Mucosa of gallbladder (tissue), 1 donor: ENCODE measurements at places on chromosomes 7 and 10. TPM values are rescaled to one million over a fixed set of nuclear protein-coding genes. Genes with fewer than 3 reads are reported as not detected.

The VIPR2 gene
- total RNA-seq: 7.3 TPM

The SUMF2 gene
- total RNA-seq: 245 TPM

The EBLN1 gene
- not detected for total RNA-seq

The OR6B1 gene
- not detected for total RNA-seq

The SOSTDC1 gene
- total RNA-seq: 0.12 TPM

The HTR7 gene
- total RNA-seq: 1.2 TPM

The MKRN1 gene
- total RNA-seq: 118 TPM

The TMEM229A gene
- total RNA-seq: 0.66 TPM

The PNLIP gene
- 5.4 TPM for total RNA-seq

The CELF2 gene
- total RNA-seq: 24.6 TPM

The AKR1D1 gene
- total RNA-seq: 0.37 TPM

The LEP gene
- not detected for total RNA-seq

The PKD2L1 gene
- not detected for total RNA-seq

The MCU gene
- total RNA-seq: 40.9 TPM

The PIP gene
- total RNA-seq: not detected
